ENCODE measurements at places on chromosomes 11 and 22.
A peak's percentile ranks its signal among the peaks of the same experiment; 100 is the strongest.

- peak; percentile 47 for DNase-seq
These were observed at the start of gene SEC14L2 for GRCh38 chr22:30396871-30397655. TSS of gene SEC14L2 (plus strand) at chr22:30397018. CDS start at chr22:30397117, 99 bp downstream.

DNA sequence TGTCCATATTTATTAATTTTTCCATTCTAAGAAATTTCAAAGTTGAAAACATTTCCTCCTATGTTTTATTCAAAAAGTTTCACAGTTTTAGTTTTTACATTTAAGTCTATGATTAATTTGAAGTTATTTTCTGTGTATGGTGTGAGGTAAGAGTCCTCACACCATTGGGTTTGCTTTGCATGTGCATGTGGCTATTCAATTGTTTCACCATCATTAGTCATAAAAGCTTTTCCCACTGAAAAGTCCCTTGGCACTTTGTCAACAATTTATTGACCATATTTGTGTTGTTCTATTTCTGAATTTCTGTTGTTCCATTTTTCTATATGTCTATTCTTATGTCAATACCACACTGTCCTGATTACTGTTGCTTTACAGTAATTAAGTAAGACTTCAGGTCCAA, 186.5 kb downstream of the KIF18A start:
- peak; percentile 51 for DNase-seq

GRCh38 chr11:101441747-101442146, 142.1 kb downstream of the TRPC6 start:
- DNase-seq, result no peak

DNA sequence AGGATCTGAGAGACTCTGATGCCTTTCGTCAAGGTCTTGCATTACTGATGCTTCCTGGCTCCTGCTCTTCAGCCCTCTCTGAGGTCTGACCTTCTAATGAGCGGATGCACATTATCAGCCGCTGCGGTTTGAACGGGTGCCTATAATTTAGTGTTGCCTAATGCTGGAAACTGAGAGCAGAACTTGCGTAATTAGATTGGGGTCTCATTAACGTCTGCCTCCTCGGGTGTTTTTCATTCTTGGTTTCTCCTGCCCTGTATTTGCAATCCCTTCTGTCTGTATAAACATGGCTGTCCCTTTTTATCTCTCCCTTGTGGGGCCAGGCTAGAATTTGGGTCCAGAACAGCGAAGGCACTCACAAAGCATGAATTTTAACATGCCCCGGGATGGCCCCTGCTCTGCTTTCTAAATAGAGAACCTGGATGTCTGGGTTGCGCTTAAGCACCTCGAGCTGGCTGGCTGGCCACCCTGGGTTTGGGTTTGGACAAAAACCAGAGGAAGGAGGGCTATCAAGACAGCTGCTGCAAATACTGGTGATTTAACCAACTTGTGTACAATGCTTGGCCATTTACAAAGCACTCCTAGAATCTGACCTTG, 118.6 kb downstream of the TIMP3 start:
- DNase-seq, result peak; percentile 90

DNA sequence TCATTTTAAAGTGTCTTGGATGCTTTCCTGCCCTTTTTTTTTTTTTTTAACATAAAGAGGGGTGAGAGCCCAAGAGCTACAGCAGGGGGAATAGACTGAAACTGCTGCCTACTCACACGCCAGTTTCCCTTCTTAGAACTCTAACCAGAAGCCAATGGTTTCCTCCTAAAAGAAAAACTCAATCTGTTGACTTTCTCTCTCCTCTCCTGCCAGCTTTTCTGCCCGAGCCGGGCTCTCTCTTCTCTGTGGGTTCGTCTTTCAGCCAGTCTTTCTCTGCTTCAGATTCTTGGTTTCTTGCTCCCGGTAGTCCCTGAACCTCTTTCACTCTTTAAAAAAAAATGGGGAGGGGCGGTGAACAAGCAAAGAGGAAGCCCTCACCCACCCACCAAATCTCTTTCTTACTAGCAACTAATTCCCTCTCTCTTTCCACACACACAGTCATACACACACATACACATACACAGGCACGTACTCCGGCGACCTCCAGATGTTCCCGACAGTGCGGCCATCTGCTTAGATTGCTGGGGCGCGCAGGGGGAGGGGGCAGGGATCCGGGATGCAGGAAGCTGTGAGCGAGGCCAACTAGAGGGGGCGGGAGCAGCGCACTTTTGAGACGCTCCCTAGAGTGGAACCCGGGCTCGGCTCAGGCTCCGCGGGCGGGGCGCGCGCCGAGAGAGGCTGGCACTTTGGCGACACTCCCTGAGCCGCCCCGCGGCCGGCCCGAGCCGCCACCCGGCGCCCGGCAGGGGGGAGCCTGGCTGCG, 444 bp upstream of the TSKU start:
- peak; percentile 94 for DNase-seq

DNA sequence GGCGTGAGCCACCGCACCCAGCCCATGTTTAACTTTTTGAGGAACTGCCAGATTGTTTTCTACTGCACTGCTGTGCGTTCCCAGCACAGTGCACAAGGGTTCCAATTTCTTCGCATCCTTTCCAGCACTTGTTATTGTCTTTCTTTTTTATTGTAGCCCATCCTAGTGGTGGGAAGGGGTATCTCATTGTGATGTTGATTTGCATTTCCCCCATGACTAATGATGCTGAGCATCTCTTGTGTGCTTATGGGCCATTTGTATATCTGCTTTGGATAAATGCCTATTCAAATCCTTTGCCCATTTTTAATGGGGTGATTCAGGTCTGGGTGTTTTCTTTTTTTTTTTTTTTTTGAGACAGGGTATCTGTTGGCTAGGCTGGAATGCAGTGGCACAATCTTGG, 36.6 kb upstream of the SYT7 start:
- no peak for DNase-seq

GRCh38 chr22:17968126-17968525, 56.2 kb downstream of the MICAL3 start:
- DNase-seq, result no peak

GRCh38 chr22:19419464-19420178, 11.9 kb downstream of the HIRA start:
- DNase-seq, result peak; percentile 28

- DNase-seq, result peak; percentile 83
These were observed at the start of gene RAC2 for GRCh38 chr22:37244114-37244921. TSS of gene RAC2 (minus strand) at chr22:37244269. CDS start at chr22:37244148, 121 bp downstream.

DNA sequence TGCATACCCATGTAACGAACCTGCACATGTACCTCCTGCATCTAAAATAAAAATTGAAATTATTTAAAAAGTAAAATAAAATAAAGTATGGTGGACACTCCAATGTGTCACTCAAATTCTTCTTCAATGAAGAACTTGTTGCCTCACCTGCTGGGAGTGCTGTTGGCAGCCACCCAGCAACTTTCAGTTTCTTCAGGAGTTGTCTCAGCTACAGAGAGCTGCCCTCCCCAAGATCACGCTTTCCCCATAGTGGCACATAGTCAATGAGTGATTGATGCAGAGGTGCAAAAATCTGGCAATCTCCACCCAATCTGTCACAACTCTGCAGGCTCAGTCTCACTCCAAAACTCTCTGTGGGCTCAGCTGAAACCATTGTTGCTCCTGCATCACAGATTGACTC, 92.3 kb upstream of the C11orf87 start:
- no peak for DNase-seq

- no peak for DNase-seq
These were observed 27.1 kb downstream of the PARVA start for GRCh38 chr11:12404436-12404835.

- DNase-seq, result no peak
These were observed 7.4 kb downstream of the BATF2 start for GRCh38 chr11:64989416-64989815.

DNA sequence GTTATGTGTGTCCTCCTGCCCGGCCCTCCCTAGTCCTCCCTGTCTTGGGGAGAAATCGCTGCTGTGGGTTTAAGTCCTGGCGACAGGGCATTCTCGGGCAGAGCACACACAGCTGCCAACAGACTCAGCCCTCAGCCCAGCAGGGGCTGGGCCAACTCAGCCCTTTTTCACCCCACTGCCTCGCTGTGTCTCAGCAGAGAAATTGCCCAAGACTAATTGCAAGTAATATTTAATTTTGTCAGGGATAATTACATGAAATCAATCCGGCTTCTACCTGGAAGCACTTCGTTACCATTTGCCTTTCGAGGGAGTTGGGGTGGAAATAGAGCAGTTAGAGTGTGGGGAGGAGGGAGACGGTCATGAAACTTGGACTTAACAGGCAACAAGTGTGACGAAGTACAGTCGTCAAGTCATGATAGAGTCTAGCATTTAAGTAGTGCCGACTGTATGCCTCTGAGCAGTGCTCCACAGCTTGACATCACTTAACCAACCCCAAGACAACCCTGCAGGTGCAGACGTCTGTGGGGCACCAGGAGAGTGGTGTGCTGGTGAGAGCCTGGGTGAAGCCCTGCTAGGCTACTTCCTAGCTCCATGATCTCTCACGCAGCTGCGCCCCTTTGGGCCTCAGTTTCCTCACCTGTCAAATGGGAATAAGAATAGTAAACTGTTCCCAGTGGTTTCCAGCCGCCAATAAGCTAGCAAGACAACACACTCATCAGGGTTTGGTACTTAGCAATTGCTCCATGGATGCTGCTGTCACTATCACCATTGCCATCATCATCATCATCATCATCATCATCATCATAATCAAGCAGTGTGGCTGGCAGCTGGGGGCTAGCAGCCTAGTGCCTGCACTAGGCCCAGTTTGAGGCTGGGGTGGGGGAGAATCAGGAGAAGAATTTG, 29.2 kb downstream of the MN1 start:
- no peak for DNase-seq

GRCh38 chr11:119511614-119512306, 88.8 kb upstream of the THY1 start:
- no peak for DNase-seq

DNA sequence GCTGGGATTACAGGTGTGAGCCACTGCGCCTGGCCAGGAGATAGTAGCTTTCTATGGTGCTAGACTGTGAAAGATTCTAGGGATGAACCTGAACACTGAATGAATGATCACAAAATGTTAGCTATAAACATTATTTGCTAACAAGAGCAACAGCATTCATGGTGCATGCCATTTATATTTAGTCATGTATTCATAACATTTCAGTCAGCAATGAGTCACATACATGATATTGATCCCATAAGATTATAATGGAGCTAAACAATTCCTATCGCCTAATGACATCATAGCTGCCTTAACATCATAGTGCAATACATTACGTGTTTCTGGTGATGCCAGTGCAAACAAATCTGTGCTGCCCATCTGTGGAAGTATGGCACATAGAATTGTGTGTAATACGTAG, 164.1 kb downstream of the ARHGAP42 start:
- peak; percentile 42 for DNase-seq

- DNase-seq, result no peak
These were observed 46.5 kb downstream of the NFAM1 start for GRCh38 chr22:42385696-42386095.

DNA sequence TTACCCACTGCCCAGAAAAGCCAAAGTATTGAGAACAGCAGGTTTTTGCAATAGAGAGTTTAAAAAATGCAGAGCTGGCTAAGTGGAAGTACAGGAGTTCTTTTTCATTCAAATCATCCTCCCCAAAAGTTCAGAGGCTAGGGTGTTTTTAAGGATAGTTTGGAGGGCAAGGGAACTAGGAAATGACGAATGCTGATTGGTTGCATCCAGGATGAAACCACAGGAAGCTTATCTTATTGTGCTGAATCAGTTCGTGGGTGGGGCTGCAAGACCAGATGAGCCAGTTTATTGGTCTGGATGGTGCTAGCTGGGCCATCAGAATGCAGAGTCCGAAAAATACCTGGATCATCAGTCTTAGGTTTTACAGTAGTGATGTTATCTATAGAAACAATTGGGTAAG, 1427.1 kb downstream of the LRRC4C start:
- no peak for DNase-seq

DNA sequence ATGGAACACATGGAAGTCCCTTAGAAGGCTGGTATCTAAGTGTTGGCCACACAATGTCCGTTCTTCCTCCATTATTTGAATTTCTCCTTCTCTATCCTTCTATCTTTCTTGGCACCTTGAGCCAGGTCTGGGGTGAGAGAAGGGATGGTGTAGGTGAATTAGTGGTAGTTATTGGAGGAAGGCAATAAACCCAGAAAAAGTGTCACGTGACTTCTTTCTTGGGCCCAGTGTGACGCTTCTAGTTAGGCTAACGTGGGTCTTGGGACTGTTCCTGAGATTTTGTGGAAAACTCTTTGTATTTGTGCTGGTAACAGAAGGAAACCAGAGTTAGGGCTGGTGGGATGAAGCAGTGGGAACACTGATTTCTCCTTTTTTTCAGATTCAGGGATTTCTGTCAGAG, 53.1 kb upstream of the ELF5 start:
- no peak for DNase-seq

GRCh38 chr11:35178067-35178805, 39.3 kb downstream of the CD44 start:
- DNase-seq, result no peak

GRCh38 chr11:43819926-43820325, 60.7 kb upstream of the ALKBH3 start:
- no peak for DNase-seq

DNA sequence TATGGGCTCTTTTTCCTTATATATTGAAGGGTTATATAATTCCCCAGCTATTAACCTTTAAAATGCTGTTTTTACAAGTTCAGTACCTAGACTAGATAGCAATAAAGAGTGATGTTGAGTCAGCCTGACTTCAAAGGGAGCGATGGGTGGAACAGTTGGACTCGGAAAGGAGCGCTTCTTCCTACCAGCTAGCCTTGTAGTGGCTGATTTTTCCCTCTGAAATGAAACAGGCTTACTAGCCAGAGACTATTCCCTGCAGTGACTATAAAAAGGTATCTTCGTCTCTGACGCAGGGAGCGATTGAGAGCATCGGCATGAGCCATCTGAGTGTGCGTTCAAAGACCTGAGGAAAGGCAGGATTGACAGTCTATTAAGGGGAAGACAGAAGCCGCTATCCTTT, 66.0 kb upstream of the GRAMD1B start:
- no peak for DNase-seq

DNA sequence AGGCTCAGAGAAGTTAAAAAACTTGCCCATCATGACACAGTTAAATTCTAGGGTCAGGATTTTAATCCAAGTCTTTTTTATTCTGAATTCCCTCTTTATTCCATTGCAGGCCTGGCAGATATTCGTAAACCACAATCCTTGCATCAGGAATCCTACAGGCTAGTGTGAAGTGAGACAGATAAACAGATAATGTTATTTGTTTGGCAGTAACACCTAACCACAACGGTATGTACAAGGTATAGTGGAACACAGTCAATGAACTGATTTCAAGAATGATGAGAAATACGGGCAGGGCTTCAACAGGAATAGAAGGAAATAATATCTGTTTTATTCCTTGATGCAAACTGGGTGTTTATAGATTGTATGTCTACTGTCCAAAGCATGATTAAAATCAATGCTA, 32.0 kb upstream of the NARS2 start:
- DNase-seq, result no peak

Data from fibroblast of pulmonary artery (primary cell).